ENCODE measurements at places on chromosomes 6 and 20.

DNA sequence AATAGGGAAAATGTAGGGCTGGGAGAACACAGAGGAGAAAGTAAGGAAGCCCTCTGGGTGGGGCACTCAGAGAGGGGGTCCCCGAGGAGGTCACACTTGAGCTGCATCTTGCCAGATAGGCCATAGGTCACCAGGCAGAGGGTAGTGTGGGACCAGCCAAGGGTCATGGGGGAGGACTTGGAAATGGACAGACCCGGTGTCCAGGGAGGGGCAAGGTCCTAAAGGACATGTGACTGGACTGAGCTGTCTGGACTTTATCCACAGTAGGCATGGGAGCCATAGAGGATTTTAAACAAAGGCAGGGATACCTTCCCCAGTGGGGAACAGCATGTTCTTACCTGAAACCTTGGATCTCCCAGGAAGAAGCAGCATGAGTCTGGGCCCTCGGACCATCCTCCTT lies 266.7 kb downstream of the LRFN2 start:
- DNase-seq = no peak

DNA sequence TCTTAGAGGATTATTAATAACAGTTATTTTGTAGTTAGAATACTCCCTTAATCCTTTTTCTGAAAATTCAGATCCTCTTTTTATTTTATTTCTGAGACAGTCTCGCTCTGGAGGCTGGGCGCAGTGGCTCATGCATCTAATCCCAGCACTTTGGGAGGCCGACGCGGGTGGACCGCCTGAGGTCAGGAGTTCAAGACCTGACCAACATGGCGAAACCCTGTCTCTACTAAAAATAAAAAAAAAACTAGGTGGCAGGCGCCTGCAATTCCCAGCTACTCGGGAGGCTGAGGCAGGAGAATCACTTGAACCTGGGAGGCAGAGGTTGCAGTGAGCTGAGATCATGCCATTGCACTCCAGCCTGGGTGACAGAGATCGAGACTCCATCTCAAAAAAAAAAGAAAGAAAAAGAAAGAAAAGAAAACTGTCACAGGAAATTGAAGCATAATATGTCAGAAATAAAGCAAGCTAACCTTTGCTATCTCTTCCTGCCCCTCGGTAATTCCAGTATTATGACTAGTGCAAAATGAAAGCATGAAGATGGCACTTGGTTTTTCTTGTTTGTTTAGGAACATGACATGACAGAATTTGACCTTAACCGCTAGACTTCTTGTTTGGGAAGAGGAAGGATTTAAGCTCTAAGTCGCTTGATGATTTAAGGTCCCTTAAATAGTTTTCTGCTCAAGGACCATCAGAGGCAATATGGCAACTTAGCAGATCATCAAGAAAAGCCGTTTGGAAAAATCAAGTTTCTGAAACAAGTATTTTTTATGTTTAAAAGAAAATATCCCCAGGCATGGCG lies 1.8 kb upstream of the RBM39 start:
- DNase-seq = peak; percentile 31

DNA sequence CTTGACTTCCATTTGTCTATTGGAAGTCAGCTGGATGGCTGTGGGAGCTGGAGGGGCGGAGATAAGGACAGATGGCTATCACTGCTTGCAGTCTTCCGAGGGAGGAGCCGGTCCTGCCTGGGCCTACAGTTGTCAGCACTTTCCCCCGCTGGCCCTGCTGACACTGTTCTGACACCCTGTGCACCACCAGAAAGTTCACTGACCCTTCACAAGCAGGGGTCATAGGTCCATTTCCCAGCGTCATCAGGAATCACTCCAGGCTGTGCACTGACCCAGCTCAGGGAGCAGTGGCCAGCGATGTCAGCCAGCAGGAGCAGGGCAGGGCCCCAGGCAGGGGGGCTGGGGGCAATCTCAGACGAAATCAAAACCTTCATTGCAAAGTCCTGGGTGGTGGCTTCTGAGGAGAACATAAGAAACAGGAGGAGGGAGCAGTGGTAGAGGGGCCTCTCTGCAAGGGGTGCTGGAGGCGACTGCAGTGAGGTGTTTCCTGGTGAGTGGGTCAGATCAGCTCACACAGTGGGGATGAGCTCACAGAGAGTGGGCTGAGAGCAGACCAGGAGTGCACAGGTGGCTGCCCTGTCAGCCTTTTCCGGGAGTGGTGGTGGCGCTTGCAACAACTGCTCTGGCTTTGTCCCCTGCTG lies 26.5 kb upstream of the PLEKHG1 start:
- no peak for DNase-seq

- DNase-seq = no peak
Observed at GRCh38 chr20:38926934-38927616, 858 bp downstream of the FAM83D start.

GRCh38 chr6:72417759-72418158 lies 204.1 kb upstream of the KCNQ5 start:
- no peak for DNase-seq

All from CD4-positive, alpha-beta T cell treated with Interleukin-12 subunit alpha and Interleukin-12 subunit beta, for 1 hour (primary cell).